ENCODE measurements at places on chromosomes 7 and 10. TPM values are rescaled to one million over a fixed set of nuclear protein-coding genes. Genes with fewer than 3 reads are reported as not detected.

FXYD4 gene
- not detected for polyA plus RNA-seq

OR2A7 gene
- polyA plus RNA-seq, result 3.8 TPM

LIPF gene
- not detected for polyA plus RNA-seq

POM121C gene
- 19.5 TPM for polyA plus RNA-seq

TMEM229A gene
- polyA plus RNA-seq, result not detected

CAMK2B gene
- 4.9 TPM for polyA plus RNA-seq

PDE6C gene
- not detected for polyA plus RNA-seq

LRRC18 gene
- polyA plus RNA-seq, result not detected

CBX3 gene
- polyA plus RNA-seq, result 77.3 TPM

CHN2 gene
- polyA plus RNA-seq, result 0.17 TPM

CPA5 gene
- polyA plus RNA-seq, result 0.75 TPM

CCDC136 gene
- 2.0 TPM for polyA plus RNA-seq

CCDC3 gene
- 0.40 TPM for polyA plus RNA-seq

CDHR1 gene
- 8.8 TPM for polyA plus RNA-seq

TRPV5 gene
- polyA plus RNA-seq, result not detected

TDRD1 gene
- polyA plus RNA-seq, result not detected

ICA1 gene
- 0.17 TPM for polyA plus RNA-seq

TCAF2 gene
- 2.6 TPM for polyA plus RNA-seq

UROS gene
- 42.7 TPM for polyA plus RNA-seq

IFIT1B gene
- polyA plus RNA-seq, result not detected

EIF5AL1 gene
- 4.1 TPM for polyA plus RNA-seq

DRGX gene
- not detected for polyA plus RNA-seq

AKR1B15 gene
- polyA plus RNA-seq, result not detected

GIMAP5 gene
- not detected for polyA plus RNA-seq

FAM241B gene
- 10.1 TPM for polyA plus RNA-seq

PRF1 gene
- polyA plus RNA-seq, result 0.07 TPM

TCTN3 gene
- 38.4 TPM for polyA plus RNA-seq

CREB5 gene
- 7.5 TPM for polyA plus RNA-seq

TWIST1 gene
- 1.6 TPM for polyA plus RNA-seq

GPR26 gene
- polyA plus RNA-seq, result not detected

Data from mammary epithelial cell (primary cell).